ENCODE measurements at places on chromosomes 5 and 9. TPM values are rescaled to one million over a fixed set of nuclear protein-coding genes. Genes with fewer than 3 reads are reported as not detected.

Gene LURAP1L
- polyA plus RNA-seq: 3.4 TPM

DNA sequence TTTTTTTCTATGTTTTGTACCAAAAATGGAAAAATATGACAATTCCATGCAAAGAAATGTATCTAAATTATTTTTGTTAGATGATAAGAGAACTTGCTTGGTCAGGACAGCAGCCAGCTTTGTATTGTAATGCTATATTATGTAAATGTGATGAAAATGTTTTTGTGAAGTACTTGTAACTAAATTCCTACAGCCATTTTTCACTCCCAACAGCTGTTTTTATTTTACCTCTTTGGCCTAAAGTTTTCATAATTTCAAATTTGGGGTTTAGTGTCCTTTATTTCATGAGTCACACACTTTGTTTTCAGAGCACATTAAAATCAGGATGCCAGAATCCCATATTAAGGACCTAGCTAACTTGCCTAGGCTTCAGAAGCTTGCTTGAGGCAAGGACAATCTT lies 64.1 kb downstream of the WDR41 start:
- no peak overlapping the region for H3K27ac ChIP-seq
- peaks cover 42% of the 10 kb centered on the region for H3K36me3 ChIP-seq
- peaks cover 14% of the 10 kb centered on the region for H3K4me1 ChIP-seq
- no peaks in the 10 kb centered on the region for H3K27me3 ChIP-seq
- H3K4me3 ChIP-seq: no peak overlapping the region

DNA sequence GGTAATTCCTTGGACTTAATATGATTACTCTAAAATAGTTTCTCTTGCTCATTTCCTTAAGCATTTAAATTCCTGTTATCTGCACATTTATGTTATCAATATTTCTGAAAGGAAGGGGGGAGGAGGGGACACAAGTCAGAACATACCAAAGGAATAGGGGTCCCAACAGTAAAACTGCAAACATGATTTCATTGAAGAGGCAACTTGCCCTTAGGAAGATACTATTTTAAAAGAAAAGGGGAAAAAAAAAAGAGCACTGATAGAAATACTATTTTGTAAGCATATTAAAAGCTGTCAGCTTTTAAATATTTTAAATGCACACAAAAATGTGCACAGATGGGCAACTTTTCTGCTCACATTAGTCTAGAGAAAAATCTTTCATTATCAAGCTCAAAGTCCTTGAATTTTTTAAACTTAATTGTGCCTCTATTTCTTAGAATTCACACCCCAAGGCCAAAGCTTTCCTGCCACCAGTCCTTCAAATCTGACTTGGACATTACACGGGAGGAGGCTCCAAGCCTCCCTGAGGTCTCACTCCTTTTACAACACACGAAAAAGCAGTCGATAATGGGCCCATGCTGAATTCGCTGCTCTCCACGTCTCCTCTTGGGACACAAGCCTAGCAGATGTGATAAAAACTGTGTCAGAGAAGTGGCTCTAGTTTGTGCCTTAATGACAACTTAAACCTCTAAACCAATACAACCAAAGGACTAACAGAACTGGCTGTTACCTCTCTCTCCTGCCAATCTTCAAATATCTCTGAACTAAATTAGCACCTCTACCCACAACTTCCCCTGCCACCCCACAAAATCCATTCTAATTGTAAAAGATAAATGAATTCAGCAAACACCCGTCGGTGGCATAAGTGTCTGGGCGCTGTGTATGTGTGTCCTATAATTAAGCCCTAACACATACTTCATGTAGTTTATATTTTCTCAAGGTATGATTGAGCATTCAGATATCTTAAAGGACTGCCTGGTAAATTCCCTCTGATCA lies 154.3 kb downstream of the DENND1A start:
- no peak overlapping the region for H3K27ac ChIP-seq
- no peaks in the 10 kb centered on the region for H3K27me3 ChIP-seq
- 0 out of 2 replicates have a peak, but pooled peaks cover 8% of the 10 kb centered on the region for H3K4me1 ChIP-seq
- H3K36me3 ChIP-seq: no peaks in the 10 kb centered on the region
- DNase-seq: no peak
- H3K4me3 ChIP-seq: no peak overlapping the region

- peak overlapping the region; percentile 48 for H3K27ac ChIP-seq
- no peaks in the 10 kb centered on the region for H3K27me3 ChIP-seq
- H3K4me1 ChIP-seq: no peaks in the 10 kb centered on the region
- H3K36me3 ChIP-seq: no peaks in the 10 kb centered on the region
Measured at GRCh38 chr9:94767331-94768072, 41.0 kb downstream of the AOPEP start.

DNA sequence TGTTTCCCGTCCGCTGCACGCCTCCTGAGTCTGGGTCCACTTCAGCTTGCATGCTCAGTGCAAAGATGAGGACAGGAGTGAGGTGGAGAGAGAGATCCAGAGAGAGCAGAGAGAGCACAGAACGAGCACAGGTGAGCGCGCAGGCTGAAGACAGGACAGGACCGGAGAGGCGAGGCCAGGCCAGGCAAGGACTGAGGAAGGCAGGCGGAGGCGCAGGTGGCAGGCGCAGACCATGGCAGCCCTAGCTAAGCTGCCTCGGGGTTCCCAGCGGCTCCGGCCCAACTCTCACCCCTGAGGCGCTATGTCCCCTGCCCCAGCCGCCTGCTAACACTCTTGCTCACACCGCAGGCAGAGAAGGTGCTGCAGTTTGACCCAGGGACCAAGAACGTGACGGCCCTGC lies 9.7 kb downstream of the GRIN1 start:
- no peak for DNase-seq
- no peaks in the 10 kb centered on the region for H3K27me3 ChIP-seq
- H3K36me3 ChIP-seq: no peaks in the 10 kb centered on the region
- no peaks in the 10 kb centered on the region for H3K4me1 ChIP-seq

DNA sequence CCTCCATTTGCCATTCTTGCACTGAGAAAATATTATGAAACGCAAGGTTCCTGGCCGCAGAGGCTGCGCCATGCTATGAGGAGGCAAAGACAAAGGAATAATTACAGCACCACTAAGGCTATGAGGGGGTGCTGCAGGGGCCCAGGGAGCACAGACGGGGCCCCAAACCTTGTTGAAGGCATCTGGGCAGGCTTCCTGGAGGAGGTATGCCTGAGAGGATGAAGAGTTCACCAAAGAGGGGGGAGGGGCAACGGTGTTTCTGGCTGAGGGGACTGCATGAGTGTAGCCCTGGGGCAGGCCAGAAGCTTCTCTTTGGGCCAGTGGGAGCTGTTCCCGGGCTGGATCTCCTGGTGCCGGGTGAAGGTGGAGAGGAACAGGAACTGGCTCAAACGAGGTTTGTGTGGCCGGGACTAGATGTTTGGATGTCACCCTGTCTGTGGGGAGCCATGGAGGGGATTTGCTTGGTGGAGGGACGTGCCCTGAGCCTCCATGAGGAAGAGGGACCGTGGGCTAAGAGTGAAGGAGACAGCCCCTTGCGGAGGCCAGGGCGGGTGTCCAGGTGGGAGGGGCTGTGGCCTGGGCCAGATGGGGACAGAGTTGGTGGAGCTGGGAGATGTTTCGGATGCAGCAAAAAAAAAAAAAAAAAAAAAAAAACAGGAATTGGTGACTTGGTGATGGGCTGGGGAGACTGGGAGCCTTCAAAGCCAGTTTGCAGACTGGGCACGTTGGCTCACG lies 28.2 kb downstream of the PTGES start:
- DNase-seq: peak; percentile 26
- no peak overlapping the region for H3K27ac ChIP-seq
- H3K4me3 ChIP-seq: no peak overlapping the region
- no peaks in the 10 kb centered on the region for H3K4me1 ChIP-seq

DNA sequence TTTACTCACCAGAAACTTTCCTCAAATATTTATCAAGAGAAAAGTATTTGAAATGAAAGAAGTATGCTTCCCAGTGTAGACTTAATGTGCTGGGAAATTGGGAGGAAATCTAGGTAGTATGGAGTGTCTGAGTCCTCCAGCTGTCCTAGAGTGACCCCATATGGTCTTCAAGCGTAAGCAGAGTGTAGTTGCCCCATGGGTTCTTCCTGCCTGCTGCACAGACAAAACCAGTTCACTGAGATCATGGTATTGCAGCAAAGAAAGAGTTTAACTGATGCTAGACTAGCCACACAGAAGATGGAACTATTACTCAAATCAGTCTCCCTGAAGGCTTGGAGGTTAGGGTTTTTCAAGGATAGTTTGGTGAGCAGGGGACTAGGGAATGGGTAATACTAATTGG lies 114.9 kb upstream of the PRLR start:
- H3K36me3 ChIP-seq: no peaks in the 10 kb centered on the region
- H3K4me1 ChIP-seq: no peaks in the 10 kb centered on the region
- DNase-seq: no peak
- no peaks in the 10 kb centered on the region for H3K27me3 ChIP-seq
- no peak overlapping the region for H3K4me3 ChIP-seq
- no peak overlapping the region for H3K27ac ChIP-seq

DNA sequence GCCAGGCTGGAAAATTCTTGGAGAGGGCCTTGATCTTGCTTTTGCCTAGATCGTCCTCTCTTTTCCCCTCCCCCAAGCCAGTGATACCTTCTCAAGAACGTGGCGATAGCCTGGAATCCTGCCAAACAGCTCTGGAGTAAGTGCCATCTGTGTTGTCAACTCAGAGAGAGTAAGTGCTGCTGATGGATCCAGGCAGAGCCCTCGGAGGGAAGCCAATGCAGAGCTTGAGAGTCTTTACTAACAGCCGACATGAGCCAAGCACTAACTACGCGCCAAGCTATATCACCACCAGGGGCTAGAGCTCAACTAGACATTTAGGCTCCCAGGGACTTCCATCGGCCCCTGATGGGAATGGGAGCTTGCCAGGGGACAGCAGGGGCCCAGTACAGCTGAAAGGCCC lies 17.6 kb downstream of the RAPGEF1 start:
- no peaks in the 10 kb centered on the region for H3K27me3 ChIP-seq
- no peak overlapping the region for H3K27ac ChIP-seq
- H3K36me3 ChIP-seq: no peaks in the 10 kb centered on the region
- H3K4me3 ChIP-seq: no peak overlapping the region
- H3K4me1 ChIP-seq: peaks cover 9% of the 10 kb centered on the region

Gene SPEF2
- 2.6 TPM for polyA plus RNA-seq

- no peaks in the 10 kb centered on the region for H3K36me3 ChIP-seq
- DNase-seq: no peak
- no peak overlapping the region for H3K4me3 ChIP-seq
Measured at GRCh38 chr5:125750147-125750860, 672.9 kb upstream of the GRAMD2B start.

Gene PFN3
- not detected for polyA plus RNA-seq

DNA sequence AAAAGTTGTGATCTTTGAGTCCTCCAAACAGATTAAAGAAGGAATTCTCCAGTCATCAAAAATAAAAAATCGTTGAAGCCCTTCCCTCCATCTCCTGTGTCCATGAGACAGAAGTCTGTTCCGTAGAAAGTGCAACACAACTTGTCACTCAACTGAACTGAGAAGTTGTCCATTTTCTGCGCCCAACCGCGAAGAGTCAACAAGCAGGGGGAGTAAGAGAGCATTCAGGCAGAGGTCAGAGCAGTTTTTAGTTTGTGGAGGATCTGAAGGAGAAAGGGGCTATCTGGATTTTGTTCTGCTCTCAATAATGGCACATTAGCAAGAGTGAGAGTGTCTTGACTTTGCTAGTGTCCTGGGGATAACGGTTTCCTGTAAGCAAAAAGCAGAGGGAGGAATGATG lies 303.9 kb downstream of the ICE1 start:
- no peak overlapping the region for H3K4me3 ChIP-seq
- H3K27ac ChIP-seq: no peak overlapping the region
- no peaks in the 10 kb centered on the region for H3K27me3 ChIP-seq

Gene WNT8A
- polyA plus RNA-seq: not detected

DNA sequence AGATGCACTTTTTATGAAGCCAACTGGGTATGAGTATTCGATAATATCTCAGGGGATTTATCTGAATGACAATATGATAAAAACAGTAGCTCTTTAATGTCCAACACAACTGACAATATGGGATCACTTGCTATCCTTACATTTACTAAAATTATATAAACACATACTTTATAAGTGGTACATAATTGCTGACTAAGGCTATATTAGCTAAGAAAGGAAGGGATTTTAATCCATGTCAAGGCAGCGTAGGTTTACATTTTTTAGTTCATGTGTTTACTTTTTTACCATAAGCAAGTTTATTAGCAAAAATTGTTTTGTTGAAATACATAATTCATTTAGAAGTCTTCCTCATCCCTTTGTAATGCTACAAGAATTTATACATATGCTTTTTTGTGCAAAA lies 796.2 kb downstream of the TLE1 start:
- H3K27ac ChIP-seq: no peak overlapping the region
- H3K27me3 ChIP-seq: no peaks in the 10 kb centered on the region
- H3K4me1 ChIP-seq: no peaks in the 10 kb centered on the region
- no peak overlapping the region for H3K4me3 ChIP-seq
- no peak for DNase-seq

DNA sequence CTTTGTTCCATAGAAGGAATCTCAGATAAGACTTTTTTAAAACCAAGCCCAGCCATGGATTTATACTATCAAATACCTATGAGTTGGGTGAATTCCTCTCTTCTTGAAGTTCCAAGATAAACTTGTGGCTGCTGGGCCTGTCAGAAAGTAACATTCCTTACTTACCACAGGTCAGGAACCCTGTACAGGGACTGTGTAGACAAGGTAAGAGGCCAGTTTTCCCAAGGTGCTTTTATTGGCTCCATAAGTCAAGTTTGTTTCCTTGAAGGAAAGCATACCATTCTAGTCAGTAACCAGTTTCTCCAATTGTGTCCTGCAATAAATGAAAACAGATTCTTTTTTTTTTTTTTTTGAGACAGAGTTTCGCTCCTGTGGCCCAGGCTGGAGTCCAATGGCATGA lies 8.8 kb upstream of the CLTB start:
- H3K36me3 ChIP-seq: no peaks in the 10 kb centered on the region
- H3K27me3 ChIP-seq: no peaks in the 10 kb centered on the region
- H3K27ac ChIP-seq: no peak overlapping the region
- no peak for DNase-seq
- H3K4me1 ChIP-seq: no peaks in the 10 kb centered on the region

Gene IRX2
- not detected for polyA plus RNA-seq

Gene SPOUT1
- 44.2 TPM for polyA plus RNA-seq

Gene FBXO4
- 2.9 TPM for polyA plus RNA-seq

DNA sequence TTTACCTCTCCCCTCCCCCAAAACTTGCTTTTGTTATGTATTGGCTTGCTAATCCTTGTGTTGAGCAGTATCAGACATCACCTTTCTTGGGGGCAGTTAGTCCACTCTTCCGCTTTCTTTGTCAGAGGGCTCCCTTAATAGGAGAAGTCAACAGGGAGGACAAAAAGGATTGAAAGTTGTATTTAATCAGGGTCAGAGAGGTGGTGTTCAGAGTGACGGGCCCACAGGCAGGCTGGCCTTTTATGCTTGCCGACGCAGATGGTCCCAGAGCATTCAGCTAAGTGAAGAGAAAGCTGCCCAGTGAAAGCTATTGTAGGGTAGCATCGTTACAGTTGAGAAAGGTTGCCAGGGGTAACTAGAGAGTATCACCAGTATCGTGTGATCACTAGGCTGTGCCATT lies 131.1 kb downstream of the ZCCHC7 start:
- no peak for DNase-seq
- H3K36me3 ChIP-seq: peaks cover 15% of the 10 kb centered on the region
- H3K27me3 ChIP-seq: no peaks in the 10 kb centered on the region

GRCh38 chr5:169201597-169201996 lies 99.3 kb downstream of the SLIT3 start:
- H3K36me3 ChIP-seq: peaks cover 6% of the 10 kb centered on the region
- DNase-seq: no peak
- peaks cover 2% of the 10 kb centered on the region for H3K4me1 ChIP-seq
- no peak overlapping the region for H3K27ac ChIP-seq
- no peaks in the 10 kb centered on the region for H3K27me3 ChIP-seq

- H3K27me3 ChIP-seq: no peaks in the 10 kb centered on the region
- DNase-seq: no peak
- H3K4me1 ChIP-seq: peaks cover 61% of the 10 kb centered on the region
- no peak overlapping the region for H3K27ac ChIP-seq
- H3K36me3 ChIP-seq: peaks cover 24% of the 10 kb centered on the region
Measured at GRCh38 chr9:95058795-95059386, 258.6 kb downstream of the FANCC start.
